ENCODE measurements at places on chromosomes 5 and 9. TPM values are rescaled to one million over a fixed set of nuclear protein-coding genes. Genes with fewer than 3 reads are reported as not detected.

The ACSL6 gene
- total RNA-seq, result not detected

The S1PR3 gene
- 2.1 TPM for total RNA-seq

The DNAH5 gene
- total RNA-seq, result 0.37 TPM

GRCh38 chr5:94771742-94772141 lies 153.3 kb downstream of the SLF1 start:
- H3K4me3 ChIP-seq, result no peak overlapping the region
- H3K36me3 ChIP-seq, result no peaks in the 10 kb centered on the region
- DNase-seq, result no peak
- H3K27ac ChIP-seq, result no peak overlapping the region
- H3K4me1 ChIP-seq, result peaks cover 8% of the 10 kb centered on the region
- peaks cover 26% of the 10 kb centered on the region for H3K27me3 ChIP-seq

- H3K4me3 ChIP-seq, result no peak overlapping the region
- DNase-seq, result no peak
- H3K27ac ChIP-seq, result no peak overlapping the region
- H3K27me3 ChIP-seq, result no peaks in the 10 kb centered on the region
- no peaks in the 10 kb centered on the region for H3K36me3 ChIP-seq
Measured at GRCh38 chr5:68424799-68425537, 209.4 kb downstream of the PIK3R1 start.

DNA sequence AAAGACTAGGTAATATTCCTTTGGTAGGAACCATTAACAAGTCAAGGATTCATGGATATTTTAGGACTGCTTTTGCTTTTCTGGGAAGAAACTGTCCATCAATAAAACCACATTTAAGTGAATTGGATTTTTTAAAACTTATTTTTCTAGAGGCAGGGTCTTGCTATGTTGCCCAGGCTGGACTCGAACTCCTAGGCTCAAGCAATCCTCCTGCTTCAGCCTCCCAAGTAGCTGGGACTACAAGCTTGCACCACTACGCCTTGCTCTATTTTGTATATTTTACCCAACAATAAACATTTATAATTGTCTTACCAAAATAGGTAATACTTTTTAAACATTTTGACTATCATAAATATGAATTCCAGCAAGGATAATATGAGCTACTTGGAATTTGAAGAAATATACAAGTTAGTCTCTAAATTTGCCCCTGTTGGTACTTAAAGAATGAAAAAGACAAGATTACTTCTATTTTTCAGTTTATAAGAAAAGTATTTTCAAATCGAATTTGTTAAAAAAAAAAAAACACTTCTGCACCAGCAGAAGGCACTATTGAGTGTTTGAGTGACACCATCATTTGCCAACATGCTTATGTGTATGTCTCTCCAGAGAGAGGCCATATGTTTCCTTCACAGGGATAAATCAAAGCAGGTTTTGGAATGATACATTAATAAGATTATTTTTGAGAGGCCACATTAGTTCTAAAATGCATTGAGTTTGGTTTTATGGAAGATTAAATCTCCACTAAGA lies 60.0 kb upstream of the CARTPT start:
- peaks cover 24% of the 10 kb centered on the region for H3K36me3 ChIP-seq
- no peak overlapping the region for H3K4me3 ChIP-seq
- no peaks in the 10 kb centered on the region for H3K4me1 ChIP-seq
- H3K27me3 ChIP-seq, result no peaks in the 10 kb centered on the region
- H3K27ac ChIP-seq, result no peak overlapping the region
- DNase-seq, result no peak

DNA sequence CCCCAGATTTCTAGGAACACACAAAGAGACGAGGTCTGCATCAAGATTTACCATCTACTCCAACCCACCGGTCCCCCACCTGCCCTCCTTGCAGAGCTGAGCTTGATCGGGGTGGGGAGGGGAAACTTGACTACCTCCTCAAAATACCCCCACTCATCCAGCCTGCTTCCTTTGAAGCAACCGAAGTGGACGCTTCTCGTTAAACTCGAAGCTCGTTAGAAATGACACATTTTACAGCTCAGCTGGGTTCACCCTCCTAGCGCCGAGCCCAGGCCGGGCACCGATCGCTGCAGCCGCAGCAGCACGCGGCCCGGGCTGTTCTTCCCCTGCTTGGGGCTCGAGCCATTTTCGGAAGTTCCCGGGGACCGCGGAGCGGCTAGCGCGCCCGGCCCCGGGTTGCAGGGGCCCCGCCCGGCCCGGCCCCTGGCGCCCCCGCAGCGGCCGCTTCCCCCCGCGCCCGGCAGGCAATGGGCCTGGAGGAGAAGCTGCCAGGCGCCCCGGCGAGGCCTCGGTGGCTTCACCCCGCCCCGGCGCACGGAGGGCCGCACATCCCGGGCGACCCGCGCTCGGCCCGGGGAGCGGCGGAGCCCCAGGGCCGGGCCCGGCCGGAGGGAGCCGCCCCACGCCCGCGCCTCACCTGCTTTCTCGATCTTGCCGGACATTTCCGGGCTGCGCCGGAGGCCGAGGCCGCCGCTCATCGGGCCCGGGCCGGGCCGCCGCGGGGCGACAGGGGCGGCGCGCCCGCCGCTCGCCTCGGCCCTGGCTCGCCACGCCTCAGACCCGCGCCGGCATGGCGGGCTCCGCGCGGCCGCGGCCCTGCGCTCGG lies 530 bp downstream of the RAPGEF1 start:
- no peaks in the 10 kb centered on the region for H3K27me3 ChIP-seq
- H3K36me3 ChIP-seq, result no peaks in the 10 kb centered on the region
- peaks cover 43% of the 10 kb centered on the region for H3K4me1 ChIP-seq
- H3K4me3 ChIP-seq, result peak overlapping the region; percentile 88
- H3K27ac ChIP-seq, result peak overlapping the region; percentile 79
- no peak for DNase-seq

DNA sequence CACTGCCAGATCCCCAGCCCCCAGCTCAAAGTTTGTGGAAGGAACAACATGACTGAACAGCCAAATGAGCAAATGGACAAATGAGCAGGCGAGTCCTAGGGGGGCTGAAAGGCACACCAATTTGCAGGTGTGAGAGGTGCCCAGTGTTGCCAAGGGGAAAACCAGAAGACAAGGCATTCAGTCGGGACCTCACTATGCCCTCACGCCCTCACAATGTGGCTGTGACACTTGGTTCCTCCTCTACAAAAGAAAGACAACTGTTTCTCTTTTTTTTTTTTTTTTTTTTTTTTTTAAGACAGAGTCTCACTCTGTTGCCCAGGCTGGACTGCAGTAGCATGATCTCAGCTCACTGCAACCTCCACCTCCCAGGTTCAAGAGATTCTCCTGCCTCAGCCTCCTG lies 28.0 kb downstream of the TNIP1 start:
- no peak overlapping the region for H3K4me3 ChIP-seq
- H3K4me1 ChIP-seq, result no peaks in the 10 kb centered on the region
- H3K36me3 ChIP-seq, result peaks cover 14% of the 10 kb centered on the region

GRCh38 chr5:138870611-138871010 lies 4.5 kb downstream of the LRRTM2 start:
- H3K27ac ChIP-seq, result peak overlapping the region; percentile 63
- H3K4me1 ChIP-seq, result peaks cover 67% of the 10 kb centered on the region
- no peak for DNase-seq
- H3K27me3 ChIP-seq, result no peaks in the 10 kb centered on the region

GRCh38 chr5:110735556-110735955 lies 3.3 kb upstream of the SLC25A46 start:
- H3K4me1 ChIP-seq, result peaks cover 20% of the 10 kb centered on the region
- no peak overlapping the region for H3K27ac ChIP-seq
- no peak overlapping the region for H3K4me3 ChIP-seq
- no peak for DNase-seq
- H3K36me3 ChIP-seq, result no peaks in the 10 kb centered on the region

- peaks cover 6% of the 10 kb centered on the region for H3K27me3 ChIP-seq
- no peak overlapping the region for H3K27ac ChIP-seq
- H3K4me3 ChIP-seq, result peak overlapping the region; percentile 80
- H3K36me3 ChIP-seq, result peaks cover 22% of the 10 kb centered on the region
- DNase-seq, result no peak
- H3K4me1 ChIP-seq, result peaks cover 16% of the 10 kb centered on the region
Measured at GRCh38 chr5:10442576-10442975, 897 bp downstream of the ROPN1L start.

- H3K27me3 ChIP-seq, result peaks cover 3% of the 10 kb centered on the region
- peak overlapping the region; percentile 16 for H3K4me3 ChIP-seq
- H3K36me3 ChIP-seq, result no peaks in the 10 kb centered on the region
- peak overlapping the region; percentile 89 for H3K27ac ChIP-seq
- peaks cover 45% of the 10 kb centered on the region for H3K4me1 ChIP-seq
- DNase-seq, result no peak
Measured at GRCh38 chr5:73189871-73190376, 16.9 kb downstream of the TMEM174 start.

DNA sequence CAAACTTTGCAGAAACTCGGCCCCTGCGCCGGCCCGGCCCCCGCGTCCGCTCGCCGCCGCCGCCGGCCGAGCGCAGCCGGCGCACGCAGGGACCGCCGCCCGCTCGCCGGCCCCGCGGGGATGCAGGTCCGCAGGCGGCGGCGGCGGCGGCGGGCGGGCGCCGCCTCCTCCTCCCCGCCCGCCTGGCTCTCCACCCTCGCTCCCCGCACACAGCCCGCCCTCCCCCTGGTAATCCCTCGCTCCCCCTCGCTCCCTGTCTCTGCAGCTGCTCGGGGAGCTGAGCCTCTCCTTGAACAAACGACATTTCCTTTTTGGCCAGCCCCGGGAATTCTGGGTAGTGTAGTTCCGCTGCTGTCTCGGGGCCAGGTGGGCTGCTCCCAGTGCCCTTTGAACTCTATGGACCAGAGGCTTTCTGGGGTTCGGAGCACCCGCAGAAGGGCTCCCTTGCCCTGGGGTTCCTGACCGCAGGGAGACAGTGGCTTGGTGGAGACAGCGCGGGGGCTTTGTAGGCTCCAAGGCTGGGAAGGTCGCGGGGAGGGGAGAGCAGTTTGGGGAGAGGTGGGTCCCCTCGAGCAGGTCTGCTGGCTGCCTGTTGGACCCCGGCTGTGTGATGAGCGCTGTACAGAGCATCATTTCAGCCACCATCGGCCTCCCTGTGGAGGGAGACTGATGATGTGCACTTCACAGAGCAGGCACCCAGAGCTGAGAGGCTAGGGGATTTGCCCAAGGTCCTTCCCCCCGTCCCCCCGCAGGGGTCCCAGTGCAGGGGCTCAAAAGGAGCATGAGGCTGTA lies 1.8 kb upstream of the FAM78A start:
- H3K36me3 ChIP-seq, result no peaks in the 10 kb centered on the region
- H3K27ac ChIP-seq, result no peak overlapping the region
- H3K27me3 ChIP-seq, result peaks cover 23% of the 10 kb centered on the region
- peak overlapping the region; percentile 75 for H3K4me3 ChIP-seq
- DNase-seq, result no peak

DNA sequence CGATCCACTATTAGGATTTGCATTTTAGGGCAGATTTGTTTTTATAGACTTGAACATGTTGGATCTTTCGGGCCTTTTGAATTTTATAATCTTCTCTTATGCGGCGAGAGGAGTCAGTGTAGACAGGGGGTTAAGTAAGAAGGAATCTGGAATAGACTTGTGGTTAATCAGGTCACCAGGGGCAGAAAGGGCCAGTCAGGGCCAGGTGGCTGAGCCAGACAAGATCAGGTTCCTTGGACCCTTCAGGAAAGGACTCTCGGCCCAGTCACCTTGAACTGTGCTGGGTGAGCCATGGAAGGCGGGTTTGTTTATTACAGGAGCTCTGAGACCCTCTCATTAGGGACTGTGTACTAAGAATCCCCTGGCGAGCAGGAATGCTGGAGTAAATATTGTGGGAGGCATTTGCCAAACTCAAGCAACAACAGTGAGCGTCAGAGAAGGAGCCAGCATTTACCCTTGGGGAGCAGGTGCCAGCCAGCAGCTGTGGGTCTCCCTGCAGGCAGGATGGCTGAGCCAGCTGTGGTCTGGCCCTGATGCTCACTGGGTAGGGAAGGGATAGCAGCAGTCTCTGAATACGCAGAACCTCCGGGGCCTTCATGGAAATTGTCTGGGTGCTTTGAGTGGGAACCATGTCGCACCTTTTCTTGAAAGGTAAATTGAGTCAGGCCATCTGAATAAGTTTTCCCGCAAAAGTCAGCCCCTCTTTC lies 79.2 kb downstream of the UBE2QL1 start:
- H3K36me3 ChIP-seq, result no peaks in the 10 kb centered on the region
- no peak for DNase-seq
- no peaks in the 10 kb centered on the region for H3K4me1 ChIP-seq
- no peaks in the 10 kb centered on the region for H3K27me3 ChIP-seq
- H3K27ac ChIP-seq, result no peak overlapping the region

- peaks cover 41% of the 10 kb centered on the region for H3K4me1 ChIP-seq
- H3K27ac ChIP-seq, result no peak overlapping the region
- no peak overlapping the region for H3K4me3 ChIP-seq
- no peaks in the 10 kb centered on the region for H3K36me3 ChIP-seq
Measured at GRCh38 chr5:53425687-53426511, 54.5 kb upstream of the FST start.

DNA sequence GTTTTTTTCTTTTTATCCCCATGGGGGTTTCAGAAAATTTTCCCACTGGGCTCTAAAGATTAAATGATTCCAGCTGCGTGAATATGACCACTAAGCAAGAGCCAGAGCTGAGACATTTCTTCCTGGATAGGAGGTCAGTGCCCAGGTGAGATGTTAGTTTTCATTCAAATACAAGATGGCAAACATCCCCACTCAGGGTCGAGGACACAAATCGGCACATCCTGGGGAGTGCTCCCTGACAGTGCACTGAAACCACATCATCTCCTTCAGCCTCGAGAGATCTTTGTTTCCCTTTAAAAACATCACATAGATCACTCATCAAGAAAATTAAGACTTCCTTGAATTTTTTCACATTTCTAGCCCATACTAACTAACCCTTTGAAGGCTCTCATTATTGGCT lies 273.2 kb upstream of the PANK3 start:
- H3K4me3 ChIP-seq, result no peak overlapping the region
- no peak for DNase-seq
- peaks cover 3% of the 10 kb centered on the region for H3K27me3 ChIP-seq
- H3K27ac ChIP-seq, result no peak overlapping the region
- peaks cover 9% of the 10 kb centered on the region for H3K4me1 ChIP-seq

- H3K4me3 ChIP-seq, result no peak overlapping the region
- peaks cover 12% of the 10 kb centered on the region for H3K36me3 ChIP-seq
- H3K4me1 ChIP-seq, result peaks cover 50% of the 10 kb centered on the region
- no peaks in the 10 kb centered on the region for H3K27me3 ChIP-seq
Measured at GRCh38 chr5:1794901-1795290, 4.7 kb downstream of the MRPL36 start.

- peak; percentile 94 for DNase-seq
- H3K4me3 ChIP-seq, result no peak overlapping the region
- H3K36me3 ChIP-seq, result no peaks in the 10 kb centered on the region
Measured at GRCh38 chr5:150599917-150600511, 40.4 kb upstream of the SYNPO start.

DNA sequence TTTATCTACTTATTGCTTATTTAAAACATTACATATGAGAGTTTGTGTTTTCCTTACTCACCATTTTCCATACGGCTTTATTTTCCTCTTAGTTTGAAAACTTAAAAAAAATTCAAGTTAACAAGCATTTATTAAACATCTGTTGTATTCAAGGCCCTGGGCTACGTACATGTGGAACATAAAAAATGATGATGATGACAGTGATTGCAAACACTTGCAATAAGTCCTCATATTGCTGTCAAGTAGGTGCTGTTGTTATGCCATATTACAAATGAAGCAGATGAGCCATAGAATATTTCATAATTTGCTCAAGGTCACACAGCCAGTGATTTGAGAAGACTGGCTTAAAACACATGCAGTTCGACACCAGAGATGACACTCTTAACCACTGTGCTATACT lies 180.6 kb downstream of the COMMD10 start:
- DNase-seq, result no peak
- no peaks in the 10 kb centered on the region for H3K4me1 ChIP-seq
- no peak overlapping the region for H3K27ac ChIP-seq
- H3K27me3 ChIP-seq, result no peaks in the 10 kb centered on the region
- no peak overlapping the region for H3K4me3 ChIP-seq
- peaks cover 14% of the 10 kb centered on the region for H3K36me3 ChIP-seq

GRCh38 chr9:110030632-110031031 lies 177.3 kb downstream of the C9orf152 start:
- no peak for DNase-seq
- no peak overlapping the region for H3K4me3 ChIP-seq
- peaks cover 1% of the 10 kb centered on the region for H3K36me3 ChIP-seq
- peaks cover 74% of the 10 kb centered on the region for H3K4me1 ChIP-seq
